ENCODE measurements at places on chromosomes 6 and 20.

DNA sequence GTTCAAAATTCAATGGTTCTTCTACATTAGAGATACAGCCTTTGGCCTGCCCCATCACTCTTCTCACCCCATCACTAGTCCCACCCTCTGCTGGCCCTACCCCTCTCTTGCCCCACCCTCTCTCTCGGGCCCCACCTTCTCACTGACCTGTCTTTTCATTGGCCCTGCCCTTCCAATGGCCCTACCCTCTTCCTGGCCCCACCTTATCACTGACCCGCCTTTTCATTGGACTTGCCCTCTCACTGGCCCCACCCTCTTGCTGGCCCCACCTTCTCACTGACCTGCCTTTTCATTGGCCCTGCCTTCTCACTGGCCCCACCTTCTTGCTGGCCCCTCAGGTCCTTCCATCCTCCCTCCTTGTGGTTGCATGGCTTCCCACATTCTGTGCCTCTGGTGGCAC is 107.2 kb upstream of the PLEKHG1 start:
- no peak for DNase-seq

GRCh38 chr6:144583614-144583954 is 298.4 kb downstream of the UTRN start:
- DNase-seq: no peak

GRCh38 chr6:107658920-107659865 is 164.9 kb downstream of the SCML4 start:
- no peak for DNase-seq

GRCh38 chr6:25404091-25404490 is 124.9 kb downstream of the CARMIL1 start:
- no peak for DNase-seq

- no peak for DNase-seq
Observed at GRCh38 chr6:148934539-148934938, 187.7 kb downstream of the UST start.

GRCh38 chr20:60485012-60485760 is 527.0 kb downstream of the CDH26 start:
- no peak for DNase-seq

DNA sequence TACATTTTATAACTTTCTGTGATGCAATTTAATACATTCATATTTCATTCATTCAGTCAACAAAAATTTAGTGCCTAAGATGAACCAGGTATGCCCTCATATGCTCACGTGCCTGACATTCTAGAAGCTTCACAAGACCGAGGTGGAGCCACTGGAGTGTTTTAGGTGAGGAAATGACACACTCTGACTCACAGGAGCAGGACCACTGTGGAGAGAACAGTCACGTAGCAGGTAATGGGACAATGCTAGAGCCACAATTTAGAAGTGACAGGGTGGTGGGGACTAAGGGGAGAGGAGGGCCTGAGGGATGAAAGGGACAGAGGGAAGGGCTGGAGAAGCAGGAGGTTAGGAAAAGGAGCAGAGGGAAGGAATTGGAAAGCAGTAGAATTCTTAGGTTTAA is 17.6 kb upstream of the HLA-A start:
- no peak for DNase-seq

DNA sequence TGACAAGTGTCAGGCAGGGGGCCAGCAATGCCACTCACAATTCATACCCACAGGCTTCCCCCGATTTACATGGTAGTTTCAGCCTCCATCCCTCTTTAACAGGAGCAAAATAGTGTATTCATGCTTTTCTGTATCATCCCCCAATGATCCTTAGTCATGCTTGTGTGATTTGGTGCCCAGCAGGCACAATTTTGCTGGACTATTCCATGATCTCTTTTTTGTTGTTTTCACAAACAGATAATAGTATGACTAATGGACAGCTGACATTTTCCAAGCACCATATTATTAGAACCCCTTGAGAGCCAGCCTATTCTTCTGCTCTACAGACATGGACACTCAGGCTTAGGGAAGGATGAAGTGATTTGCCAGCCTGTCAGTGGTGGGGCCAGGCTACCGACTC is 128.2 kb upstream of the RIPOR2 start:
- DNase-seq: no peak

DNA sequence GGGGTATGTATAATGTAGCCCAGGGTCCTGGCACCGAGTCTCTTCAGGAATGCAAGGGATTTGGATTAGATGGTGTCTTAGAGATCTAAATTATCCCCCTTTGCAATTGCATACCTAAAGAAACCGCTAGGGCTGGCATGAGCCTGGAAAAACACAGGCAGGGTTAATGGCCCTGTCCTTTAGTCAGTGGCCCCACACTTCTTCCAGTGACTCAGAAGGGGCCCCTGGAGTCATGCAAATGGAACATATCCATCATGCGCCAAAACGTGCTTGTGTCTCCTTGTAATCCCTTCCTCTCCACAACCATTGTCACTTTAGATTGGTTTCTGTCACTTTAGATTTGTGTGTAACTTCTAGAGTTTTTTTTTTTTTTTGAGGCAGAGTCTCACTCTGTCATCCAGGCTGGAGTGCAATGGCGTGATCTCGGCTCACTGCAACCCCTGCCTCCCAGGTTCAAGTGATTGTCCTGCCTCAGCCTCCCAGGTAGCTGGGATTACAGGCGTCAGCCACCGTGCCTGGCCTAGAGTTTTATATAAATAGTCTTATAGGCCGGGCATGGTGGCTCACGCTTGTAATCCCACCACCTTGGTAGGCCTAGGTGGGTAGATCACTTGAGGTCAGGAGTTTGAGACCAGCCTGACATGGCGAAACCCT is 8.7 kb upstream of the MYBL2 start:
- no peak for DNase-seq

GRCh38 chr20:62739581-62740285 is 31.1 kb downstream of the NTSR1 start:
- no peak for DNase-seq

- DNase-seq: no peak
Observed at GRCh38 chr6:138229663-138230179, 11.4 kb upstream of the PBOV1 start.

DNA sequence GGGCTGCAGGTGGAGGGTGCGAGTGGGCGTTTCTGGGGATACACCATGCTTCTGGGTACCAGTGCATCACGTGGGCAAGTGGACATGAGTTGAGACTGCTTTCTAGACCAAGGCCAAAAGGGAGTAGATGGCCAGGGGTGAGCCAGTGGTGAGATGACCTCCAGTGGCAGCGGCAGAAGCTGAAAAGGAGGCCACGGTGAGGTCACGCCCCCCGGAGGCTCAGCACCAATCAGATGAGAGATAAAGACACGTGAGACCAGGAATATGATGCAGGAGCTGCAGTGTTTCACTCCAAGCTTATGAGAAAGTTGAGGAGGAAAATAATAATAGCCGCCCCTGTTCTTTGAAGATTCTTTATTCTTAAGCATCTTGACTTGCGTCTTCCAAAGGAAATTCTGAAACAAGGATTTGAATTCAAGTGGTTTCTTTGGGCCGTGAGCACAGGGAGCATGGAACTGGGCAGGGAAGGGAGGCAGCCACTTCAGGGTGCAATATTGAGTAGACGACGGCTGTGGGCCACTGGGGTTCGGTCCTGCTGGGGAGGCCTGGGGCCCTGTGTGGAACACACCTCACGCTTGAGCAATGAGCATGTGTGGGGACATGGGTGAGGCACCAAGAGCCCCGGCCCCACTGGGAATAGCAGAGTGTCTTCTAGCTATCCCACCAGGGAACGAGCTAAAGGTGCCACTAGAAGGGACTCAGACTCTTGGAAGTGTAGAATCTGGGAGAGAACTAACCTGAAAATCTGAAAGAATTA is 156.7 kb upstream of the LRFN2 start:
- no peak for DNase-seq

DNA sequence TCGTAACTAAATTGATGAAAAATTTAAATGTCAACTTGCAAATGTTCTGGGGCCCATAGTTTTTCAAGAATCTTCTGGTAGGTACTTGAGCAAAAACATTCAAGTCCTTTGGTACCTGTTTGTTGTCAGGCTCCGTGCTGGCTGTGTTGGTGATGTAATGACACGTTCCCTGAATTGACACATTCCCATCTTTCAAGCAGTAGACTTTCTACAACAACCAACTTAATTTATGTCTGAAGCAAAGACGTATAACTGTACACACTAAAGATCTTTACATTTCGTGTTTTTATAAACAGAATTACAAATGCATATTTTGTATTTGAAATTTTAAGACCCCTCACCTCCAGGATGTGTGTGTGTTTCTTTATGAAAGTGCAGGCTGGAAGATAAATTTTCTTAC is 49.5 kb downstream of the NCOA3 start:
- no peak for DNase-seq

GRCh38 chr6:147625946-147626345 is 117.5 kb downstream of the SAMD5 start:
- no peak for DNase-seq

- no peak for DNase-seq
Observed at GRCh38 chr20:25009218-25010145, 16.9 kb upstream of the APMAP start.

DNA sequence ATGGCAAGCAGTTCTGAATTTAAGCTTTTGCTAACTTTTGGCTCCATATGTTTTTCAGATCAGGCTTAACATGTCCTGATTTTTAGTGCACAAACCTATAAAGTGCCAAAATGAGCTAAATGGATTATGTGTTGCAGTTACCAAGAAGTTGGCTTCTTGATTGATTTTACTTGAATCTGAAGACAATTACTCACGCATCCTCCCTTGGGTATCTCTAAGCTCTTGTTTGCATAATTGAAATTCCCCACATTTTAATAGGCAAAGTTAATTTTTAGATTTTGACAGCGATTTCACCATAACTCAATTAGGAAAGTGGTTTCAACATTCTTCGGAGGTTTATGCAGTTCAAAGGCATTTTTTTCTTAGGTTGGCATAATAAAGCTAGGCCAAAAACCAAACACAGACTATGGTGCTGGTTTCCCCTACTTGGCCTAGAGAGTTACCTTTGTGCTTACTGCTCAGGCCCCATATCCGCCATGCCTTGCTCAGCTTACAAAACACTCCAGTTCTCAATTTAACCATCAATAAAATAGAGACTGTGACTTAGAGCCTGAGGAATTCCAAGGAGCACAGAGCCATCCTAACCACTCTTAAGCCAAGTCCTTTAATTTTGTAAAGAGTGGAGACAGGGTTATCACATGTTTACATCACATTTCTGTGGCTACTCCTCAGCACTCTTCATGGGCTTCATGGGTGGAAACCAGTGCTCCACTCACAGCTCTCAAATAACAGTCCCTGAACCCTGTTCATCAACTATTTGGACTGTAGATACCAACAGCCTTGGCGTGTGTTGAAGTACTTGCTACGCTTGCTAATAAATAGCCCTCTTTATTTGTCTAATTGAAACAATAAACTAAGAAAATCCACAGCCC is 32.1 kb downstream of the LAMA4 start:
- DNase-seq: no peak

- DNase-seq: no peak
Observed at GRCh38 chr20:47319517-47320252, 36.8 kb downstream of the ZMYND8 start.

DNA sequence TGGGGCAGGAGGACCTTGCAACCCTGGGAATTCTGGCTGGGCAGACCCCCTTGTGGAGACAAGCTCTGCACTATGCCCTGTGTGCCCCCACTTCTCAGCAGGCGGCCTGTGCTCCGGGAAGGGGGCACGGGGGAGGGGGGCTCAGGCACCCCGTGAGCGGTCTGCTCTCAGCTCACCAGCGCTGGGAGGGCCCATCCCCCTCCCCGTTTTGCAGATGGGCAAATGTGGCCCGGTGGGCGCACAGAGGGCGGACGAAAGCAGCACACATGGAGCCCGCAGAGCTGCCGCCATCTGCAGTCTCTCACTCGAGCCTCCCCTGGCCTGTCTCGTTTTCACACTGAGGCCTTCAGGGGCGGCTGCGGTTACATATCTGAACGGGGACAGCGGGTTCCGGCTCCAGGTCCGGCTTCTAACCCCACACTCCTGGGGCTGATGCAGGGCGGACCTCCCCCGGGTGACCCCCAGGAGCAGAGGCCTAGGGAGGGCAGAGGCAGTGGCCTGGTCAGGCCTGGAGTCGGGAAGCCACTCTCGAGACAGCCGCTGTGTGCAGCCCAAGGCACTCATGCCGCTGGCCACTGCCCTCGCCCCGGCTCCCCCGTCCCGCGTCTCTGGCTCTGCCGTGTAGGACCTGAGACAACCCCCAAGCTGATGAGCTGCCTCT is 13.9 kb downstream of the CHRNA4 start:
- DNase-seq: no peak

GRCh38 chr20:40860487-40860902 is 168.1 kb upstream of the TOP1 start:
- no peak for DNase-seq

GRCh38 chr20:58482416-58482815 is 32.8 kb downstream of the APCDD1L start:
- DNase-seq: no peak

- DNase-seq: no peak
Observed at GRCh38 chr20:45950330-45950646, 15.8 kb downstream of the PCIF1 start.

DNA sequence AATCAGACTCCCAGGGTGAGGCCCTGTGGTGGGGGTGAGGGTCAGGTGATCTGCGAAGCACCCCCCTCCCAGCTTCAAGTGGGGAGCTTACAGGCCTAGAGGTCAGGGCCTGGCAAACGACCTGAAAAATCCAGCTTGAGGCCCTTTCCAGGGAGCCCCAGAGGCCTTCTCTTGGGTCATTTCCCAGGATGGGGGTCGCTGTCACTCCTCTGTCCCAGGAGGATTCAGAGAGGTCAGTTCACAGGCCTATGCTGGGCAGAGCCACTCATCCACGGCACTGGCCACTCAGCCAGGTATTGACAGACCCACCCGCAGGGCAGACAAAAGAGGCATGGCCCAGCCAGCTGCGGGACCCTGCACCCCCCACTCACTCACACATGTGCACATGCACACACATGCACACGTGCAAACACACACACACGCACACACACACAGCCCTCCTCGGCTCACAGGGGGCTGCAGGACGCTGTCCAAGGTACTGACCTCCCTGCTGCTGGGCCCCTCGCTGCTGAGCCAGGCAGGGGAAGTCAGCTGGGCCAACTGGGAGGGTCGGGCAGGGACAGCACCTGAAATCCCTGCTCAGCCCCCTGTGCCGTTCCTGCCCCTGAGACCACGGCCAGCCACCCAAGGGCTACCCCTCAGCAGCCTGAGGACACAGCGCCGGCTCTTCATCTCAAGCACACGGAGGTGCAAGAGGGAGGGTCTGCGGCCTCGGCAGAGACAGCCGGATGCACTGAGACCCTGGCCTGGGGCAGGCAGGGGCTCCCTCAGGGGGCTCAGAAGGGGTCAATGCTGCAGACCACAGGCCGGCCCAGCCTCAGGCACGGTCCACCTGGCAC is 113.8 kb downstream of the TAF4 start:
- DNase-seq: no peak

- DNase-seq: no peak
Observed at GRCh38 chr6:10441655-10442009, 26.8 kb upstream of the TFAP2A start.

Measured in frontal cortex (tissue), 4 donors.